ENCODE measurements at places on chromosomes 1 and 21.

GRCh38 chr1:149849111-149849946 lies 50.0 kb upstream of the BOLA1 start:
- no peak for DNase-seq

- no peak for DNase-seq
Measured at GRCh38 chr1:68384872-68385411, 64.8 kb downstream of the RPE65 start.

DNA sequence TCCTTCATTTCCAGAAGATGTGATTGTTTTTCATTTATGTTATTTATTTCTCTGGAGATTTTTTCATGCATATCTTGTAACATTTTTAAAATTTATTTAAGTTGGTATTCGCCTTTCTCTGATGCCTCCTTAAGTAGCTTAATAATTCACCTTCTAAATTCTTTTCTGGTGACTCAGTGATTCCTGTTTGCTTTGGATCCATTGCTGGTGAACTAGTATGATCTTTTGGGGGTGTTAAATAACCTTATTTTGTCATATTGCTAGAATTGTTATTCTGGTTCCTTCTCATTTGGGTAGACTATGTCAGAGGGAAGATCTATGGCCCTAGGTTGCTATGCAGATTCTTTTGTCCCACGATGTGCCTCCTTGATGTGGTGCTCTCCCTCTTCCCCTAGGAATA lies 1347.2 kb upstream of the B3GALT2 start:
- no peak for DNase-seq

- no peak for DNase-seq
Measured at GRCh38 chr21:29928537-29928936, 11.3 kb downstream of the GRIK1 start.

DNA sequence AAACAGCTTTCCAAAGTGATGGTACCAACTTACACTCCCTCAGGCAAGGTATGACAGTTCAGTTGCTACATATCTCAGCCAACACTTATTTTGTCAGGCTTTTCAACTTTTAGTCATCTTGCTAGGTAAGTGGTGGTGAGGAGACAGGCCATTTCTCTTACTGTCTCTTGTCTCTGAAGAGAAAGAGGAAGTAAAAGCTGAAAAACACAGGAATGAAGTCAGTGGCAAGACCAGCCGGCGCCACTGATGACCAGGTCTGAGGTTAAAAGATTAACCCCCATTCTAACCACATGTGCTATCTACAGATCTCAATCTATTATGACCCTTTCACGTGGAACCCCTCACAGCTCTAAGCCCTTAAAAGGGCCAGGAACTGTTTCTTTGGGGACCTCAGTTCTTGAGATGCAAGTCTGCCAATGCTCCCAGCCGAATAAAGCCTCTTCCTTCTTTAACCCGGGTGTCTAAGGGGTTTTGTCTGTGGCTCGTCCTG lies 4.2 kb downstream of the ADCY10 start:
- DNase-seq = no peak

- DNase-seq = no peak
Measured at GRCh38 chr1:21335750-21336224, 45.5 kb upstream of the ECE1 start.

DNA sequence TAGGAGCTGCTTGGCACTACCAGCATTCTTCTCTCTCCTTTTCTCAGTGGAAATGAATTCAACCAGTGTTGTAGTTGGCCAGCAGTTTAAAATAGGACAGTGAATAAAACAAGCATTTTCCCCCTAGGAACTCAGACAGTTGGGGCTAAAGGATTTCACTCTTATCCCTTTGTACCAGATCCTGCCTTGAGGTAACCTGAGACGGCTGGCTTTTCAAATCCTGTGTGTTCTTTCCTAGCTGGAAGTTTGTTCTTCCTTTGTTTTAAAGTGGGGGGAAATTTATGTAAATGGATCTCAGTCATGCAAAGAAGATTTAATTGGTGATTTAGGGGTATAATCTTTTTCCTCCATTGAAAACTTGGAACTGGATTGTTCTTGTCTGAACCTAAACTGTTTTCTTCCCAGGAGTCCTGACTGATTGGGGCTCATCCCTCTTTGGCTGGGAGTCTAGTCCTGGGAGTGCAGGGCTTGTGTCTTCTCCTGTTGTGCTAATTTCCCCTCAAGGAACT lies 23.3 kb downstream of the ZP4 start:
- no peak for DNase-seq

DNA sequence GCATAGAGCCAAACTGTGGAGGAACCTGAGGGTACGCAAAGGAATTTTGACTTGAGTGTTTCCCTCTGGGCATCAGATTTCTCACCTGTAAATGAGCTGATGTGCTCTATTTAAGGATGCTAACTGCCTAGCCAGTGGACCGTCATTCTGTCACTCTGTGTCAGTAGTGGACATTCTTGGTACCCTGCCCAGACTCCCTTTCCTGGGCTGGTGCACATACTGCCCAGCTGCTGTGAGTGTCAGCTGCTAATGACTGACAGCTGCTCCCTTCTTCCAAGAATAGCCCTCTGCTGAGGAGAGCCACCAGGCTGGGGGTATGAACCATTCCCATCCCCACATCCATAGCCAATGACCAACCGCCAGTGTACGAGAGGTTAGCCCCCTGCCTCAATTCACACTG lies 193.1 kb upstream of the DAB1 start:
- DNase-seq = no peak

DNA sequence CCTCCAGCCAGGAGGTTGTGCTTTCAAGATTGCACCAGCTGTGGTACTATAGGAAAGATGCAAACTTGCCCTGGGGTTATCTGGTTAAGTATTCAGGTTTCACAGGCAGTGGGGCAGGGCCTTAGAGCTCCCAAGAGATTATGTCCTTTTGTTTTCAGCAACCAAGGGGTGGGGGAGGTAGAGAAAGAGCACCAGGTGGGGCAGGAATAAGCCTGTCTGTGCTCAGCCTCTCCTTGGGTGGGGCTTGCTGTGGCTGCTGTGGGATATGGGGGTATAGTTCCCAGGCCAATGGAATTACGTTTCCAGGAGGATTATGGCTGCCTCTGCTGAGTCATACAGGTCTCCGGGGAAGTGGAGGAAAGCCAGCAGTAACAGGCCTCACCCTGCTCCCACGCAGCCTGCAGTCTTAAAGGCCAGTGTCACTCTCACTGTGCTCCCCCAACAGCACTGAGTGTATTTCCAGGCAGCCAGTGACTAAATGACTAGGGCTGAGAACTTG lies 508.6 kb downstream of the RWDD3 start:
- DNase-seq = no peak

DNA sequence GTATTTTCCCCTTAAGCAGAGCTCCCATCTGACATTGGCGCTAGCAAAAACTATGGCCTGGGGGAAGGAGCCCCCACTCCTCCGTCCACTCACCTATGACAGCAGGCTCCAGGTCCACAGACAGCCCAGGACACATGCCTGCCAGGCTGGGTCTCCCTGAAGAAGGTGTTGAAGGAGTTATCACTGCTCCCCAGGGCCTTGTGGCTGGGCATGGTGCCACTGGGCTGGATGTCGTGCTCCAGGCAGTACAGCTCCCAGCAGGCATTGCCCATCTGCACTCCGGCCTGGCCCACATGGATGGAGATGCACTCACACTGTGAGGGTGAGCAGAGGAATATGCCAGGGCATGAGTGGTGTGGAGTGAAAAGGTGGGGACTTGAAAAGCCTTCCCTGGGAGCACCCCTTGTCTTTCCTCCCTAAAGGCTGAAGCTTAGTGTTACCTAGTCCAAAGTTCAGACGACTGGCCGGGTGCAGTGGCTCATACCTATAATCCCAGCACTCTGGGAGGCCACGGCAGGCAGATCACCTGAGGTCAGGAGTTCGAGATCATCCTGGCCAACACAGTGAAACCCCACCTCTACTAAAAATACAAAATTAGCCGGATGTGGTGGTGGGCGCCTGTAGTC lies 30.0 kb downstream of the RABIF start:
- DNase-seq = no peak

DNA sequence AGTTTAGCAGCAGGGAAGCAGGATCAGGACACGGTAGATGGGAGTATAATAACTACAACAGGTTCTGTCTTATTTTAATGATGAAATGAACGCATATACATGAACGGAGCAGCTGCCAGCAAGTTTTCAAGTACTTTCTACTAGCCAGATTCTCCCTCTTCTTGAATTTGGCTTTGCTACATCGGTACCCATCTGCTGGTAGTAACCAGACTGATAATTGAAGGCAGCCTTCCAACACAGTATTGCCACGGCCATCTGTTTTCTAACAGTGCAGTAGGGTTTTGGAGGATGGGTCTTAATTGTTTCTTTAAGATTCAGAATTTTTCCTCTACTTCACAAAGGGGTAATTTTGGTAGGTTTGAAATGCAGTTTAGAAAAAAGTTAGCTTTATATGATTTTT lies 33.4 kb downstream of the CENPF start:
- no peak for DNase-seq

DNA sequence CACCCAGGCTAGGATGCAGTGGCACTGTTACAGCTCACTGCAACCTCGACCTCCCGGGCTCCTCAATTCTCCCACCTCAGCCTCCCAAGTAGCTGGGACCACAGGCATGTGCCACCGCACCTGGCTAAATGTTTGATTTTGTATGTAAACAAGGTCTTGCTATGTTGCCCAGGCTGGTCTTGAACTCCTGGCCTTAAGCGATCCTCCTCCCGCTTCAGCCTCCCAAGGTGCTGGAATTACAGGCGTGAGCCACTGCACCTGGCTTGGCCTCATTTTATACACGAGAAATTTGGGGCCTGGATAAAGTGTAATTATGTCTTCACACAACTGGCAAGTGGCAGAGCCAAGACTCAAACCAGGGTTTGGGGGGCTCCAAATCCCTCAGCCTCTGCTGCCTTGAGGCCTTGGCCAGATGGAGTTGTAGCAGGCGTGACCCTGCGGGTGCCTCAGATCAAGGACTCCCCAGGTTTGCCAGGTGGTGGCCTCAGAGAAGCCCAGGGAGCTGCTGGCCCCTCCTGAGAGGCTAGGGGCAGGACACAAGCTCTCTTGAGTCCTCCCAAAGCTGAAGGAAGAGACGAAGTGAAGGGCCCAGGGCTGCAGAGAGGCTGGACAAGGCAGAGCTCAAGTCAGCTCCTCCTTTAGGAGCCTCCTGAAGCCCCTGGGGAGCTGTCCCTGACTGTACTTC lies 61.7 kb downstream of the MDM4 start:
- no peak for DNase-seq

DNA sequence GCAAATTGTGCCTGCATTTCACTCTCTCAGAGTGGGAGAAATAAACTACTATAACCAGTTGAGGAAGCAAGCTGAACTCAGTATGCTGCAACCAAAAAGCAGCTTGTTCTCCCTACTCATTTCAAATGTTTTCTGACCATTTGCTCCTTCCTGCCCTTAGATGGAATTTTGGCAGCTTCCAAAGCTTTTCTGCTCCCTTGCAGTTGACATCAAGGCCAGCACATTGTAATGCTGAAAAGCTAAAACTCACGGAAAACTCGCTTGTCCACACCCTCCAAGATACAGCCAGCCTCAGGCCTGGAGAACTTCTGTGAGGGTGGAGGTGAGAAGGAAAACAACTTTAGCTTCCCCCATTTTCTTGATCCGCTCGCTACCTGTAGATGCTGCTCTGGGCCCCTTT lies 5.0 kb upstream of the CHML start:
- no peak for DNase-seq

GRCh38 chr1:223076362-223076761 lies 66.7 kb downstream of the TLR5 start:
- no peak for DNase-seq

DNA sequence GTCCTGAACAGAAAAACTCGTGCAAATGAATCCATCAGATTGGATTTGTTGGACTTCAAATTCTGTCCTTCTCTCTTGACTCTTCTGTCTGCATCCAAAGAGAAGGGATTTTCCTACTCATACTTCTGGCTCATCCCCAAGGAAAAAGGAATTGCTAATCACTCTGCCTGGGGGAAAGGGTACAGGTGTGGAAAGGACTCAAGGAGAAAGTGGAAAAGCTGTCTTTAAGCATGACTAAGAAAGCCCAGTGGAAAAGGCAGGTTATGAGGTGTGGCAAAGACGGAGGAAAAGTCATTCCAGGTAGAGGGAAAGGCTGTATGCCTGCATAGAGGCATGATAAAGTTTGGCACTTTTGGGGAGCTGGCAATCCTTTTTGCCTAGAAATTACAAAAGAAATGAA lies 43.4 kb downstream of the PTGS2 start:
- no peak for DNase-seq

DNA sequence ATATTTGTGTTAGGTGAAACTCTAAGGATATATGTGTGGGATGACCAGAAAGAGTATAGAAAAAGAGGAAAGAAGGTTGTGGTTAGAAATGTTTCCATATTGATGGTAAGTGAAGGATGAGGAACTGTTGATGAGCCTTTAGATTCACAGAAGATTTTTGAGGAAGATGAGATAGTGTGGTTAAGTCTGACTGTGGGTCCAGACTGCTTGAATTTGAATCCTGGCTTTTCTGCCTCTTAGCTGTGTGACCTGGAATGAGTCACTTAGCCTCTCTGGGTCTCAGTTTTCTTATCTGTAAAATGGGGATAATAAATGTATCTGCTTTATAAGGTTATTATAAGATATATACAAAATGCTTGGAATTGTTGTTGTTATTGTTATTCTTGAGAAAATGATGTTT lies 27.5 kb downstream of the RGL1 start:
- no peak for DNase-seq

DNA sequence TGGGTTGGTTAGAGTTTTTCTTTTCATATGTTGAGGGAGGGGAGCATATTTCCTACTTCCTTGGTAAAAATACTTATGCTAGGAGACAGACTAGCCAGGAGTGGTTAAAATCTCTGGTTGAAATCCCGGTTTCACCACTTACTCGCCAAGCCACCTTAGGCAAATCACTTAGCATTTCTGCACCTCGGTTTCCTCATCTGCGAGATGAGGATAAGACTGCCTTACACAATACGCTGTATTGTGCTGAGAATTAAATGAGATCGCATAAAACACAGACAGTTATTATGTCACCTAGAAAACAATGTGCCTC lies 1.4 kb downstream of the IFFO2 start:
- DNase-seq = no peak

DNA sequence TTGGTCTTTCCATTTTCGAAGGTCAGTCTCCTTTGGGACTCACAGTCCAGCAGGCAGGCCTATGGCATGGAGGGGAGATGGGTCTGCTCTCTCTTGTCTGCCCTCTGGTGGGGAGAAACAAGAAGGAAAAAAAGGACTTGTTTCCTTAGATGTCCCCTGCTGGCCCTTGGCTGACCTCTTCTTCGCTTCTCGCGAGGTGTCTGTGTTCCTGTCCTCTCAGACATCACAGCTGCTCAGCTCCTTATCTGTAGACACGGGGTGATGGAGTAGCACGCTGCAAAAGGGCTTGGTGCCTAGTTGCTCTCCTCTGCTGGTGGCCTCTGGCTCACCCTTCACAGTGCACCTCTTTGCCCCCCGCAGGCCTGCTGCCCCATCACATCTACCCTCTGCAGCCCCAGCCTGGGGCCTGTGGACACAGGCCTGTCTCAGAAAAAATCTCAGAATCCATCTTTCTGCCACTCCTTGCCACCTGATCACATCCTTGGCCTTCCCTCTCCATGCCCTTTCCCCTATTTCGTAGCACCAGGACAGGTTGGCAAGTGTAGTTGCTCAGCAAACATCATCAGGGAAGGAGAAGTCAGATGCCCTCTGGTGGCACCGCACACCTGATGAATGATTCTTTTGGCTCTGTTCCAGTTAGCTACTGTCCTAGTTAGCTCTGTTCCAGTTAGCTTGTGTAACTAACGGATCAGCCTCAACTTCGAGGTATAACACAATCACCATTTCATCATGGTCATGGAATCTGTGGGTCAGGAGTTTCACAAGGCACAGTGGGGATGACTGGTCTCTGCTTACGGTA lies 18.7 kb upstream of the AK2 start:
- peak; percentile 4 for DNase-seq

- no peak for DNase-seq
Measured at GRCh38 chr1:26350701-26351589, 3.0 kb downstream of the CRYBG2 start.

- DNase-seq = no peak
Measured at GRCh38 chr1:14957375-14958098, 196.0 kb upstream of the TMEM51 start.

GRCh38 chr1:235910357-235911299 lies 43.9 kb upstream of the LYST start:
- no peak for DNase-seq
